NCI-H1930 (cell line): ENCODE measurements at places on chromosomes 11 and 22.

DNA sequence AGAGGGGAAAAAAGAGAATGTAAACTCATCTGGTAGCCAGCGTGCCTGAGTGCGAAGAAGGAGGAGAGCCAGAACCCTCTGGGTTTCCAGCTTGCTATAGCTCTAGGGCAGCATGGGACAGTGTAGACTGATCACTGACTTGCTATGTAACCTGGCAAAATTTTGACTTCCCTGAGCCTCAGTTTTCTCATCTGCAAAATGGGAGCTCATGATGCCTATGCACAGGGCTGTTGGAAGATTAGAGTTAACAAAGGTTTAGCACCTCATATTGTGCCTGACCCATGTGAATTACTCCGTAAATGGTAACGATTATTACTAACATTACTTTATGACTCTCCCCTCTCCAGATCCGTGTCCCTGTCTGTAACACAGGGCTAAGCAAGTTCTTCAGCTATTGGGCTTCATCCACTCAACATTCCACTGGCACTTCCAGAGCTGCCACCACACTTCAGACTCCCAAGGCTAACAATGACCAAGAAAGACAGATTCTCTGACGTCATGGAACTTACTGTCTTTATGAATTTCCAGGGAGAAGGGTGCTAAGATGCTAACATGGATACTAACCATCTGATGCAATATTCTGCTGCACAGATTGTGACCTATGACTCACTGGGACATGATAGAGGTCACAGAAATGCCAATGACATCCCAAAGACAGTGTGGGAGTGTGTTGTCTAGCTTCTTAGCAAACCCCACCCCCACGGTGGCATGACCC is 195.2 kb downstream of the TRIM29 start:
- no peak for DNase-seq

GRCh38 chr22:46661221-46661851 is 41.1 kb downstream of the GRAMD4 start:
- DNase-seq: no peak

DNA sequence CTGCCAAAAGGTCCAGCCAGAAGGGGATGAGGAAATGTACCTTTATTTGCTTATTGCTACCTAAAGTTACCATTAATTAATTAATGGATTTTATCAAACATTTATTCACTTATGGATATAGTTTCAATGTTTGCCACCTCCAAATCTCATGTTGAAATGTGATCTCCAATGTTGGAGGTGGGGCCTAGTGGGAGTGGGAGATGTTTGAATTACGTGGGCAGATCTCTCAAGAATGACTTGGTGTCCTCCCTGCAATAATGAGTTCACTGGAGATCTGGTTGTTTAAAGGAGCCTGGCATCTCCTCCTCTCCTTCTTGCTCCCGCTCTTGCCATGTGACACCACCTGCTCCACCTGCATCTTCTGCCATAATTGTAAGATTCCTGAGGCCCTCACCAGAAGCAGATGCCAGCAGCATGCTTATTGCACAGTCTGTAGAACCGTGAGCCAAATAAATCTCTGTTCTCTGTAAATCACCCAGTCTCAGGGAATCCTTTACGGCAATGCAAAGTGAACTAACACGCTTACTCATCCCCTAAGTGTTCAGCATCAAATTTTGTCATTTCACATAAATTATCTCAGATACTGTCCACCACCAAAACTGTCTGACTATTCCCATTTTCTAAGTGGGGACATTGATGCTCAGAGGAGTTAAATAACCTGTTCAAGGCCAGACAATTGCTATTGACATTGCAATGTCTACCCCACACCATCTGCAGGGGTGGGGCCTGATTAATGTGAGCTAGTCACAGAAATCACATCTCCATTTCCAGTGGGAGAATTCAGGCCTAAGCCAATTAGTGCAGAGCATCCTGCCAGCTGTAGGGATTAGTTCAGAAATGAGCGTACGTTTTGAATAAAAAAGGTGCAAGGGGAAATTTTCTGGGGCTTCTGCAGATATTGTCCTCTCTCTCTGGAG is 51.6 kb upstream of the SYN3 start:
- no peak for DNase-seq

DNA sequence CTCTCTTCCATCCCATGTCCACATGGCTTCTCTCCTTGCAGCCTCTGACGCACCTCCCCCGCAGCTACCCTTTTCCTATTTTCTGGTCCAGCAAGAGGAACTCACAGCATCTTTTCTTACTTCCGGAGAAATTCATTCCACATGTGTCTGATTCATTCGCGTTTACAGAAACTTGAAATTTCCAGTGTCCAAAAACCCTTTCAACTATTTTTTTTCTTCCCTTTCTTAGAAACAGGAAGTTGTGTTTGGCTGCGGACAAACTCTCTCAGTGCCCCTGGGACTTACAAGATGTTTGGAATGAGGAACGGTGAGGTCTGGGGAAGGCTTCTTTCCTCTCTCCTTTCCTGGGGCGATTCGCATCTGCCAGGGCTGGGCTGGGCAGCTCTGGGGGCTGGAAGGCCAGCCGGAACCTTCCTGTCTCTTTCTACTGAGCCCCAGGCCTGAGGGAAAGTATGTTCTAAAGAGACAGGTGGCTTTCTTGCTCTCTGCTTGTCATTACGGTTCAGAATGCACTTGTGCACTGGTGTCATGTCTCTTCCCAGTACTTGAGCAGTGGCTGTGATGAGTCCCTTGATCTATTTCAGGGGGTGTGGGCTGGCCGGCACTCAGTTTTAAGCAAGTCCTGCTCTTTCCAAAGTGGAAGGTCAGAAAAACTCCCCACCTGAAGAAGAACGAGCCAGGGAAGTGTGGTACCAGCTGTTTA is 27.5 kb downstream of the ADAMTS8 start:
- no peak for DNase-seq

DNA sequence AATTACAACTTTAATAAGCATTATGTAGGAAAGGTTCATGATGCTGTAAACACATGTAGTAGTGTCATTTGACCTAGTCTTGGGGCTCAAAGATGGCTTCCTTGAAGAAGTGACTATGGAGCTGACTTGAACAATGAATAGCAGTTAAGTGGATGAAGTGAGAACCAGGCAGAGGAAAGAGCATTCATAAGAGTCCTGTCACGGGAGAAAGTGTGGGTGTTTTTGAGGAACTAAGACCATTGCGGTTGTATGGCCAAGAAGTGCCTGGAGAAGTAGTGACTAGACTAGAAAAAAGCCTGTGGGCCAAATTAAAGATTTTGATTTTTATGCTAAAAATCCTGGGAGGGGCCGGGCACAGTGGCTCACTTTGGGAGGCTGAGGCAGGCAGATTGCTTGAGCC is 7.2 kb upstream of the IL18BP start:
- DNase-seq: no peak
